Kasumi-1 (cell line): ENCODE measurements at places on chromosomes 11 and 22.

- DNase-seq: no peak
Measured at GRCh38 chr11:110469127-110469526, 39.4 kb downstream of the FDX1 start.

GRCh38 chr11:44531116-44531504 is 34.4 kb upstream of the CD82 start:
- no peak for DNase-seq

DNA sequence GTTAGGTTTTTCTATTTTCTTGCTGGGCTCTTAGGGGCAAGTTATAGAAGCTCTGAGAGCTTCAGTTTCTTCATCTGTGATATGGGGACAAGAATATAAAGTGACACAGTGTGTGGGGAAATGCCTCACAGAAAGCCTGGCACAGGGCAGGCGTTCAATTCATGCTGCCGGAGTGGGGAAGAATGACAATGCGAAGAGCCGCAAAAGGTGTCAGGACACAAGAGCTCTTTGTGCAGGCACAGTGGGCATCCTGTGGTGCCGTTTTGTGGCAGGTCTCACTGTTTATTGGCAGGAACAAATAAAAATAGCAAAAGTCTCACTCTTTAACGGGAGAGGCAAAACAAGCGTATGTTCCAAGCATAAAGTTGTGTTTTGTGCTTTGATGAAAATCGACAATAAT is 112.1 kb downstream of the TIMP3 start:
- DNase-seq: no peak

DNA sequence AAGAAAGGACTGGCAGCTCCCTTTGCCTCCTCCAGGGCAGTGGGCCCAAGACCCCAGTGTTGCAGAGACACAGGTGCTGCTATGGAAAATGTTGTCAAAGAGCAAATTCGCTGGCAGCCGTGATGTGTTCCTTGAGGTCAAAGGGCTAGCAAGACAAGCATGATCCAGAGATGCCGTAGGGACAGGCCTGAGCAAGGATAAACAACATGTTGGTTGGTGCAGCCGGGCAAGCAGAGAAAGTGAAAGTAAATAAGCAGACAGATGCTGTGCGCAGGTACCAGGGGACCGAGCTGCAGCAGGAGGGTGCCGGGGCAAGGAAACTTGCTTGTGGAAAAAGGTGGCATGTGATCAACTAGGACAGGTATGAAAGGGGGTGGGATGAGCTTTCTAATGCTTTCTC is 125.5 kb upstream of the NECTIN1 start:
- DNase-seq: no peak

DNA sequence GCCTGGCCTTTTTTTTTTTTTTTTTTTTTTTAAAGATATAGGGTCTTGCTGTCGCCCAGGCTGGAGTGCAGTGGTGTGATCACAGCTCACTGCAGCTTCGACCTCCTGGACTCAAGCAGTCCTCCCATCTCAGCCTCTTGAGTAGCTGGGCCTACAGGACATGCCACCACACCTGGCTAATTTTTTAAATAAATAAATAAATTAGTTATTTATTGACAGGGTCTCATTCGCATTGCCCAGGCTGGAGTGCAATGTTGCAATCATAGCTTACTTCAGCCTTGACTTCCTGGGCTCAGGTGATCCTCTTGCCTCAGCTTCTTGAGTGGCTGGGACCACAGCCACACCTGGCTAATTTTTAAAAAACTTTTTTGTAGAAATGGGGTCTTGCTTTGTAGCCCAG is 10.5 kb downstream of the AP2A2 start:
- no peak for DNase-seq

DNA sequence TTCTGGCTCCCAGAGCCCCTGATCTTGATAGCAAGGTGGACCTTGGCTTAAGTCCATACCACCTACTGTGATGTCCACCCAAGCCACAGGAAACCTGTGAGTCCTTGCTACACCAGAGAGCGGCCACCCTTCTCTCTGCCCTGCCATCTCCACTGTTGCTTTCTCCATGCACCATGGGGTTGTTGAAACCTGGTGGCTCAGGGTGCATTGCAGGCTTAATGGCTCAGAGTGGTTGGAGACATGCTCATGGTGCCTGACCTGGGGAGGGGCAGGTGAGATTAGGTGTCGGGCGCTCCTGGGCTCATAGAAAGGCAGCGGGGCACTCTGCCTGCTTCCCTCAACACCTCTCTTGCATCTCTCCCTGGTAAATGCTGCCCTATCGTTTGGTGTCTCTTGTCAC is 25.0 kb upstream of the CACNG2 start:
- DNase-seq: no peak

- no peak for DNase-seq
Measured at GRCh38 chr11:111733611-111734088, 32.5 kb downstream of the PPP2R1B start.

DNA sequence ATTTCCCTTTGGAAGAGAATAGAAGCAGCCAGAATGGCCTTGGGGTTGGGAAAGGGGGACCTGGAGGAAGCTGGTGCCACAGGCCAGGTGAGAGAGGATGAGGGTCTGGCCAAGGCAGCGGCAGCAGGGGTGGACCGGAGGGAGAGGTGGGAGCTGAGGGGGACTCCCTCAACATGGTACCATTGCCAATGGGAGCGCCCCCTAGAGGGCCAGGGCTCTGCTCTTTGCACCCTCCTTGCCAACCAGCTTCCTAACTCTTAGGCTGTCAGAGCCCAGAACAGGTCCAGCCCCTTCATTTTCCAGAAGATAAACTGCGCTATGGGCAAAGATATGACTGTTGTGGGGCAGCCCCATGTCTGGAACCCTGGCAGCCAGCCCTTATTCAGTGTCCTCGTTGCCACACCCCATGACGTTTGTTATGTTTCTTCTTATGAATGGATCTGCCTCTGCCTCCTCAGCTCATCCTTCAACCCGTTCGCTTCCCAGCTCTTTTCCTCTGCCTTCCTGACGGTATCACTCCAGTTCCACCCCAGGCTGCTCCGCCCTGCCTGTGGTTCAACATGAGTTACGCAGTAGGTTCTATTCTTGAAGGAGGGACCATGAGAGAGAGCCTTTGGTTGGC is 185.2 kb downstream of the GRIK4 start:
- DNase-seq: no peak

DNA sequence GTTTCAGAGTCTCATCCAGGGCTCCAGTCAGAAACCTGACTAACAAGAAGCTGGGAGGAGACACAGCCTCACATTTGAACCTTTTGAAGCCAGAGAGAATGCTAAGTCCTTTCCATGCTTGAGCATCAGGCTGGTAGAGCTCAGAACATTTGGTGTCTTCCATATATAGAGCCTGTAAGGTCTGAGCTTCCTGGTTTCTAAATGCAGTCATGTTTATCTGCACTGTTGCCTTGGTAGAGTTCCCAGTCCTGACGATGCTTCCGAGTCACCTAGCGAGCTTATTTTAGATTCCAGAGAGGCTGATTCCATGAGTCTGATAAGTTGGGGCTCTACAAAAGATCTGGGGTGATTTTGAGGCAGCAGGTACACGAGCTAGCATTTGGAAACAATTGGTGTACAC is 68.4 kb upstream of the SORL1 start:
- no peak for DNase-seq

- DNase-seq: no peak
Measured at GRCh38 chr22:46914481-46914880, 152.0 kb downstream of the TBC1D22A start.

- DNase-seq: no peak
Measured at GRCh38 chr11:72144807-72145565, 9.5 kb downstream of the FOLR3 start.

DNA sequence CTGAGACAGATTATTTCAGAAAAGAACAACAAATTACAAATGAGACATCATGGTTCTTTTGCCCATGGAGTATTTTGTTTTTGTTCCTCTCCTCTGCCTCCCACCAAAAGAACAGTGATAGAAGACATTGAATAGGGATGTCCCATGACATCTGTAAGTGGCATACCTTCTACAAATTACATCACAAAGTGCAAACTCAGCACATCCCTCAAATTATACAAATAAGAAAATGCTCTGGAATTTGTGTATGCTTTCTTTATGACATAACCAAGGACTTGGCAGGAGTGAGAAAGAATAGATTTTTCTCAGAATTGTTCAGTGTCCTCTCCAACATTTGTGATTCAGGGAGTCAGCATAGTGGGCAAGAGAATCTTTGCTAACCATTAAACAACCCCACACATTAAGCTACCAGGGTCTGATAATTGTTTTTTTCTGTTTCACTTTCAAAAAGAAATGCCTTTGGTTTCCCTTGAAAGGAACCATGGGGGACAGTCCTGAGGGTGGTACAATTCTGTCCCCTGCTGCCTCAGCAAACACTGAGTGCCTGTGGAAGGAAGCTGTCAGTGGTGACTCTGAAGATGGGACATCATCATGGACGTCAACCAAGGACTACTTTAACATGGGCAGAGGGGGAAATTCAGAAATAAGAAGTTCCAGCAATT is 430.3 kb downstream of the AASDHPPT start:
- DNase-seq: no peak

GRCh38 chr11:134017511-134018430 is 51.1 kb upstream of the JAM3 start:
- no peak for DNase-seq

DNA sequence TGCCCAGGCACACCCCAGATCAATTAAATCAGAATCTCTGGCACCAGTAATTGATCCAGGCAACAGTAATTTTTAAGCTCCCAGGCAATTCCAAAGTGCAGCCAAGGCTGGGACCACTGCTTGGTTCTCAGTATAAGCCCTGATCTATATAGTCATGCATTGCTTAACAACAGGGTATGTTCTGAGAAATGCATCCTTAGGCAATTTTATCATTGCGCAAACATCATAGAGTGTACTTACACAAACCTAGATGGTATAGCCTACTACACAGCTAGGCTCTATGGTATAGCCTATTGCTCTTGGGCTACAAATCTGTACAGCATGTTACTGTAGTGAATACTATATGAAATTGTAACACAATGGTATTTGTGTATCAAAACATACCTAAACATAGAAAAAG is 651 bp upstream of the C11orf42 start:
- no peak for DNase-seq

DNA sequence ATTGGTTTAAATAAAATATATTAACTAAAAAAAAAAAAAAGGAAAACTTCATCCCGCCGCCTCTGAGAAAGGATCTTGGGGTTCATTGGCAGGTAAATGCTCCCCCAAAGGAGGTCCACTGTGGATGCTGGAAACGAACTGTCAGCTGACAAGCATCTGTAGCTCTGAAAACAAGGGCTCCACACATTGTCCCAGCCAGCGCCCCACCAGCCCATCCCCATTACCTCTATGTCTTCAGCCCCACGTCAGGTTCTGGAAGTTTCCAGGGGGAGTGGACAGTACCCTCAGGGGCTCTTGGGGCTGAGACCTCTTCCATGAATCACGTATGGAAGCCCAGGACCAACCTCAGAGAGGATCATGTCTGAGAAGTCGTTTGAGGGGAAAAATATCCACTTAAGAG is 66.4 kb upstream of the WNT7B start:
- no peak for DNase-seq

GRCh38 chr22:42346722-42347121 is 76.3 kb upstream of the TCF20 start:
- DNase-seq: no peak

DNA sequence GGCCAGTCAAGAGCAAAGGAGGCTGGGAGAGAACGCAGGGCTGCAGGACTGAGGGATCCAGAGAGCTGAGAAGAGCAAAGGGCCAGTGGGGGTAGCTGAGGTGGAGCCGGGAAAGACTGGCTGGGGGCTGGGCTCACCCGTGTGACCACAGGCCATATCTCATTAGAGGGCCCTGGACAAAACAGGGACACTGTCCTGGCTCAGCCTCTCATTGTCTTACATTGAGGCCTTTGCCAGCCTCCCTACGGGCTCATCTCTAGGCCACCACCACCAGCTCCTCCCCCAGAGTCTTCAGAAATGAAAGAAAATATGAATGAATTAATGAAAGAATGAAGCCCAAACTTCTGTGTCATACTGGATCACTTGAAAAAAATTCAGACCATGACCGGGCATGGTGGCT is 9.2 kb downstream of the RAB36 start:
- no peak for DNase-seq

DNA sequence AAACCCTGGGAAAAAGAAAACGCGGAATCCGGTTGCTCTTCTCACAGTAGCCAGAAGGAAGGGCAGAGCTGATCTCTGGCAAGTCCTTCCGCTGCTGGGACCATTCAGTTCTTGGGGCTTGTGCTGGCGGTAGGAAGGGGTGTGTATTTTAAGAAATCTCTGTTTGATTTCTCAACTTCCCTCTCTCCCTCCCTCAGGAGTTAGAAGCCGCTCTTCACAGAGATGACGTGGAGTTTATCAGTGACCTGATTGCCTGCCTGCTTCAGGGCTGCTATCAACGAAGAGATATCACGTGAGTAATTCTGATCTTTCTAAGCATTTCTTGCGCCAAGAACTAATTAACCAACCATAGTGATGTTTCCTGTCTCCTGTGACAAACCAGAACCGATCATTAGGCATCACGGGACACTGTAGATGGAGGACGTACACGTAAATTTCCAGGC is 85.9 kb upstream of the SLC25A18 start:
- DNase-seq: peak; percentile 32

DNA sequence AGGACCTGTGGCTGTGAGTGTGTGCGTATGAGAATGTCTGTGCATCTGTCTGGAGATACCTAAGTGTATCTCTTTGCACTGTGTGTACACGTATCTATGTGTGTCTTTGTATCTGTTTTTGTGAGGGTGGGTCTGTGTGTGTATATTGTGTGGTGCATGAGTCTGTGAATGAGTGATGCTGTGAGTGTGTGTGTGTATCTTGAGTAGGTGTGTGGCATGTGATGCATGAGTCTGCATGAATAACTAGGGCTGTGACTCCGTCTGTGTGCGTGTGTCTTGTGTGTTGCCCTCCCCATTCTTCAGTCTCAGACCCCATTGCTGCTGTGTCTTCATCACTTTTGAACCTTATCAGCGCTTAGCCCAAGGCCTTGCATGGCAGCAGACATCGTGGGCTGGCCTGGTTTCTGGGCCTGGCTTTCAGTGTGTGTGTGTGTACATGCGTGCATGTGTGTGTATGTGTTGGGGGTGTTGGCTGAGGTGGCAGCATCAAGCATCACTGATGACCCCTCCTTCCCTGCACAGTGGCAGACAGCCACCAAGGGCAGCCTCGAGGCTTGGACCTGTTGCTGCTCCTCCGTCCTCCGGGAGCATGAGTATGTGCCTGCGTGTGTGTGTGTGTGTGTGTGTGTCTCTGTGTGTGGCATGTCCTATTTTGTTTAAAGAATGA is 1.4 kb downstream of the SGSM1 start:
- DNase-seq: no peak

GRCh38 chr11:86438685-86439084 is 64.0 kb downstream of the CCDC81 start:
- DNase-seq: no peak
